CD4-positive, alpha-beta T cell treated with Interleukin-6 at 100 ng/mL for 8 hours (primary cell): ENCODE measurements at places on chromosomes 1 and 21.
A peak's percentile ranks its signal among the peaks of the same experiment; 100 is the strongest.

DNA sequence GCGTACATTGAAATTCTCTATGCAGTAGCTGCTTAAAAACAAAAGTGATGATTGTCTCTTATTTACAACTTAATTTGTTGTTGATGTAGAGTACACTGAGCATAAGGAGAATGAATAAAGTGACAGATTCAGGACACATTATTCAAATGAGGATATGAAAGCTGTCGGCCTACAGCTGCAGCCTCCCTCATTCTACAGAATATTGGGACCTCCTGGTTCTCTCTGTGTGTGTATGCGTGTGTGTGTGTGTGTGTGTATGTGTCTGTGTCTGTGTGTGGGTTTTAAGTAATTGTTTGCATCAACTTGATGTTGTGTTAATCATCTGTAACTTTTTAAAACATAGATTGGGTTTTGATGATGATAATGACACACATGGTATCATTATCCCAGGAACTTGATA, 17.9 kb downstream of the PROX1 start:
- DNase-seq: no peak

DNA sequence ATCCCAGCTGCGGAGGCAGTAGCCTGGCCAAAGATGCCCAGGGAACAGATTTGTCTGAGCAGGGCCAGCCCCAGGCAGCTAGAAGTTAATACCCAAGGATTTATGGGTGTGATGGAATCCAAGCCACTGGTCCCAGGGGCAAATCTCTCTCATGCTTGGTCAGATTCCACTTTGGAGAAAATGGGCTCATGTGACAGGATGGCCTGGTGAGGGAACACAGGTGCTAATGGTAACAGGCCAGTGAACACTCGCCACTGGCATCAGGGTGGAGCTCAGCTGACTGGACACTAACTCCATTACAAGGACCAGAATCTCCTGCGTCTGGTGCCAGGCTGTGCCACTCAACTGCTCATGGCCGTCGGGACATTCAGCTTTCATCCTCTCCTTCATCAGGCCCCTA, 12.0 kb downstream of the MDM4 start:
- DNase-seq: no peak

DNA sequence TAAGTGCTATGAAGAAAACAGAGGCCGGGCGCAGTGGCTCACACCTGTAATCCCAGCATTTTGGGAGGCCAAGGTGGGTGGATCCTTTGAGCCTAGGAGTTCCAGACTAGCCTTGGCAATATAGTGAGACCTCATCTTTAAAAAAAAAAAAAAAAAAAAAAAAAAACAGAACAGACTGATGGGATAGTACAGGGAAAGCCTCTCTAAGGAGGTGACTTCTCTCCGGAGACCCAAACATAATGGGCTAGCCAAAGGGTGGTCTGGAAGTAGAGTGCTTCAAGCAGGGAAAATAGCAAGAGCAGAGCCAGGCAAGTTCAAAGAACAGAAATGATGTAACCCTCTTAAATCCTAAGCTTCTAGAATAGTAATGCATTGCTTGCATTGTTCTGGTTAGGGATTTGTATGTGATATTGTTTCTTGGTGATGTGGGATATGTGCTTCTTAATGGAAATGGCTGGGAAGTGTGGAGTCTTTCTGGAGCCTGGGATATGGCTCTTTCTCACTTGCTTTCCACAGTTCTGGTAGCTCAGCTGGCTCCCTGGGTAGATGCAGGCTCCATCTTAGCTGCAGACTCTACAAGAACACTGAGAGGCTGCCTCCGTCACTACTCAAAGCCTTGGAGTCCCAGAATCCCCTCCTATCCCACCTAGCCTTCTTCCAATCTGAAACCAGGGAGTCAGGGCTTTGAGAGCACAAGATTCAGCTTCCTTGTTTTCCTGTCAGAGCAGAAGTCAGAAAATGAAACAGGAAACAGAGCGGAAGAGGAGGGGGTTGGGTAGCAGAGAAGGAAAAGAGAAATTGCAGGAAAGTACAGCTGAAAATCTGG, 1.9 kb upstream of the PIGV start:
- peak; percentile 24 for DNase-seq

- no peak for DNase-seq
Measured at GRCh38 chr1:219329578-219329977, 155.9 kb downstream of the LYPLAL1 start.

DNA sequence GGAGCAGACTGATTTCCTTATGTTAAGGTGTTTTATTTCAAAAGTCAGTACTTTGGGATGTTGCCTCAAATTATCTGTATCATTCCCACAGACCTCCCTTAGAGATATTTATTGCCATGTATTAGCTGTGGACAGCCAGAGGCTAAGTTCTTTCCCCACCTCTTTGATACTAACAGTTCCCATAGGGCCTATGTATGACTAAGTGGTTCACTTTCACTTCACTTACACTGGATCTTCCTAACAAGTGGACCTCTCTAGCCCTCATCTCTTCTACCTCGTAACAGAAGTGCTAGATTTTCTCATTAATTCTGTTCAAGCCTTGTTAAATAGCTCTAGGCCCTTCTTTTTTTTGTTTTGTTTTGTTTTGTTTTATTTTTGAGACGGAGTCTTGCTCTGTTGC, 6.2 kb downstream of the TRAF5 start:
- DNase-seq: no peak

GRCh38 chr1:223211323-223211985, 68.4 kb upstream of the TLR5 start:
- no peak for DNase-seq

DNA sequence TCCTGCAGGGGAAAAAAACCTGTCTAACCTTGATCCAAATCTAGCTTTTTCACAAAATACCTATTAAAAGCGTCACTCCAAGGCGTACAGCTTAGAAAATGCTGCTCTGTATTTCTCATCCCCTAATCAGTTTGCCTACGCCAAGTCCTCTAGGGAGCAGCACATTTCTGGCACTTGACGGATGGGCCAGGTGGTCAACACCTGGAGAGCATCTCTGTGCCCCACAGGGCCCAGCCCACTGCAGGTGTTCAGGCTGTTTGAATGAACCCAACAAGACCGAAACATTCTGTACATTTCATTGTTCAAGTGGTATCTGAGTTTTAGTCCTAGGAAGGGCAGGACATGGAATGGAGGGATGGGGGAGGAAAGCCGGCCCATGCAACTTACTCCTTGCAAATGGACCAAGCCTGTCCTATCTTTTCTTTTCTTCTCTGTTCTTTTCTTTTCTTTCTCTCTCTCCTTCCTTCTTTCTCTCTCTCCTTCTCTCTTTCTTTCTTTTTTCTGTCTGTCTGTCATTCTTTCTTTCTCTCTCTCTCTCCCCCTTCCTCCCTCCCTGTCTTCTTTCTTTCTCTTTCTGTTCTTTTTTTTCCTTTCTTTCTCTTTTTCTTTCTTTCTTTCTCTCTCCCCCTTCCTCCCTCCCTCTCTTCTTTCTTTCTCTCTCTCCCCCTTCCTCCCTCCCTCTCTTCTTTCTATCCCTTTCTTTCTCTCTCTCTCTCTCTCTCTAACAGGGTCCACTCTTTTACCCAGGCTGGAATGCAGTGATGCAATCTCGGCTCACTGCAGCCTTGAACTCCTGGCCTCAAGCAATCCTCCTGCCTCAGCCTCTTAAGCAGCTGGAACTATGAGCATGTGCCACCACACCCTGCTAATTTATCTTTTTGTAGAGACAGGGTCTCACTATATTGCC, 29.1 kb downstream of the IGFN1 start:
- no peak for DNase-seq

- no peak for DNase-seq
Measured at GRCh38 chr1:235004840-235005391, 123.7 kb downstream of the TOMM20 start.

DNA sequence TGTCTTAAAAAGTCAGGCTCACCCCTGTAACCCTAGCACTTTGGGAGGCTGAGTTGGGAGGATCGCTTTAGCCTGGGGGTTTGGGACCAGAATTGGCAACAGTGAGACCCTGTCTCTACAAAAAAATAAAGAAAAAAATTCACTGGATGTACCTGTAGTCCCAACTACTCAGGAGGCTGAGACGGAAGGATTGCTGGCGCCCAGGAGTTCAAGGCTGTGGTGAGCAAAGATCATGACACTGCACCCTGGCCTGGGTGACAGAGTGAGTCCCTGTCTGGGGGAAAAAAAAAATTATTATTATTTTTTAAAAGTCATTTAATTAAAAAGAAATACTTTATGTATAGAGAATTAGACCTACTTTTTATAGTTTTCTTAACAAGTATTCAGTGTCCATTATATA, 47.1 kb downstream of the ZMYM4 start:
- no peak for DNase-seq

DNA sequence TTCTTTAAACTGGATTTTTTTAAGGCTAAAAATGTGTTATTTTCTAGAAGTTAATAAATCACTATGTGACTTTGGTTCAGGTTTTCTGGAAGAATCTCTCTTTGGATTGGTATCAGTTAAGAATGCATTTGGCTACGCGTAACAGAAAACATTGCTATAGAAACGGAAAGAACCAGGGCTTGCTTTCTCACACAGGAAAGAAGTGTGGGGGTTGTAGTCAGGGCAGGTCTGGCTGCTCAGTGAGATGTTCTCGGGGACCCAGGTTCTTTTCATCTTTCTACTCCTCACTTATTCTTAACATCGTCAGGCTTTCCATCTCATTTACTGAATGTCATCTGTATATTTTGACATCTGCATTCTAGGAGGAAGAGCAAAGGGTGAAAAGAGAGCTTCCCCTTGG, 191.4 kb downstream of the ZBTB18 start:
- no peak for DNase-seq

DNA sequence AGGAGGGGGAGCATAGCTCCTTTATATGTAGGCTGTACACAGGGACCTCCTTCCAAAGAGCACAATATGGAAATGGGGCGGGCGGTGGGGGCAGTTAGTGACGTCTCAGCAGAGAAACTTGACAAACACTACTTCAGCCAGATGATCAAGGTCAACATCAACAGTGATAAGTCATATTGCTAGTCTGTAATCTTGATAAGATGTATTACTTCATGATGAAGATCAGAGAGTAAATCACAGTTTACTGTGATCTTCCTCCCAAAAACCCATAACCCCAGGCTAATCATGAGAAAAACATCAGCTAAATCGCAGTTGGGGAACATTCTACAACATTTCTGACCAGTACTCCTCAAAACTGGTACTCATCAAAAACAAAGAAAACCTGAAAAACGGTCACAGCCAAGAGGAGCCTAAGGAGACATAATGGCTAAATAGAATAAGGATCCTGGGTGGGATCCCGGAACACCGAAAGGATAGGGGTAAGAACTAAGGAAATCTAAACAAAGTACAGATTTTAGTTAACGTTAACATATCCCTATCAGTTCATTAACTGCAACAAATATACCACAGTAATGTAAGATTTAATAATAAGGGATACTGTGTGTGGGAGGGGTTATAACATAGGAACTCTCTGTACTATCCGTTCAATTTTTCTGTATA, 20.2 kb downstream of the LPAR3 start:
- no peak for DNase-seq

GRCh38 chr1:197435224-197435623, 167.2 kb downstream of the CRB1 start:
- DNase-seq: no peak

- DNase-seq: no peak
Measured at GRCh38 chr21:45304476-45304830, 16.8 kb upstream of the POFUT2 start.

DNA sequence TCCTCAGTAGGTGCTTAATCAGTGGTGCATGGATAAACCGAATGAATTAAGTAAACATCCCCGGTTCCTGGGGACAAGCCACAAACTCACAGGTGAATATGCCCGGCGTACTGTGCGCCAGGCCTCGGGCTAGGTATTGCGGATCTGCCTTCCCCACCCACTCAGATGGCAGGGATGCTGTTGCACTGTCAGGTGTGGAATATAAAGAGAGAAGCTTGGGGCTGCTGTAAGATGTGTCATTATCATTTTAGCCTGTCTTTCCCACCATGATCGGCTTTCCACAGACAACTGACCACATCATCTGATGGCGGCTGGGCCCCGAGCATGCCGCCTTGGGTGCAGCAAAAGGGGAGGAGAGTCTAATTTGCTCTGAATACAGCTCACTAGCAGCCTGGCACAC, 45.4 kb upstream of the LRP8 start:
- no peak for DNase-seq

- no peak for DNase-seq
Measured at GRCh38 chr21:45508607-45509565, 33.4 kb downstream of the SLC19A1 start.

DNA sequence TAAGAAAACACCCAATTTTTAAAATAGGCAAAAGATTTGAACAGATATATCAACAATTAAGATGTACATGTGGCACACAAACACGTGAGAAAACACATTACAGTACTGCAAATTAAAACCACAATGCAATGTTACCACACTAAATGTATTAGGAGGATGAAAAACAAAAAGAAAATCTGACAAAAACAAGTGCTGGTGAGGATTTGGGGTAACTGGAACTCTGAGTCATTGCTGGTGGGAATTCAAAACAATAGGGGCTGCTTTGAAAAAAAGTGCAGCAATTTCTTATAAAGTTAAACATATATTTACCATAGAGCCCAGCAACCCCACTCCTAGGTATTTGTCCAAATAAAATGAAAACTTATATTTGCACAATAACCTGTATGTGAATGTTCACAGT, 614.1 kb downstream of the SMYD3 start:
- no peak for DNase-seq

GRCh38 chr1:74343216-74343615, 108.0 kb downstream of the TNNI3K start:
- no peak for DNase-seq

- no peak for DNase-seq
Measured at GRCh38 chr1:59549903-59550302, 253.0 kb downstream of the FGGY start.

DNA sequence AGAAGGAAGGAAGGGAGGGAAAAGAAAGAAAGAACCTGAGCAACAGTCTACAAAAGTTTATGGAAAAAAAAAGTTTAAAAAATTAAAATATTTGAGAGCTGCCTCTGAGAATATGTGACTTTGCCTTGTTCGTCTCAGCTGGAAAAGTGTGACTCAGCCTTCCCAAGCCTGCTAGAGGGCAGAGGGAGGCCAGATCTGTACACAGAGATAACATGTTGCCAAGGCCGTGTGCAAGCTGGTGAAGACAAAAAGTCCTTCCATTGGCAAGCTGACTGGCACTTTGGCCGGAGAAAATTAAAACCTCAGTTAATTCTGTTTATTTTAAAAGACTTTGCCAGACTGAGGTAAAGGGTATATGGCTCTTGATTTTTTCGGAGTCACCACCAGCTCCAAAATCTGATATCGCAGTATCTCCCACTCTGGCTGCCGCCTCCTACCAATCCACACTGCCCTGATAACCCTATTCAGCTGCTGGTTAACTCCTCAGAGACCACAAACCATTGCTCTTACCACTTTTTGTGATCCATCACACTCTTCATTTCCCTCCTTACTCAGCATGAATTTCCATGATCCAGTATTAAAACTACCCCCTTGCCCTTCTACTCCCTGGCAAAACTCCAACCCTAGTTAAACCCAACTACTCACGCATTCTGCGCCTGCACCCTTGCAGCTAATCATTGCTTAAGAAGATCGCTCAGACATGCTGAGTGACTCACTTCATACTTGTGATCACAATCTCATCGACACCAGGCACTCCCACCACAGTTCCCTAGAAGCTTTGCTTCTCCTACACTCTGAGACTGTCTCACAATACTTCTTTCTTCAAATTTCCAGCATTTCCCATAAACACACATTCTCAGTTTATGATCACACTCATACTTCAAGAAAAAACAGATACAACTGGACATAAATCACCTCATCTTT, 5.7 kb upstream of the PPP1R15B start:
- DNase-seq: no peak

GRCh38 chr1:8560611-8561544, 243.0 kb downstream of the SLC45A1 start:
- DNase-seq: peak; percentile 54
